Amygdala (tissue), 56 donors: ENCODE measurements at places on chromosomes 2 and 18.

- no peak for DNase-seq
Observed at GRCh38 chr2:231168460-231169139, 29.8 kb upstream of the ARMC9 start.

- DNase-seq, result no peak
Observed at GRCh38 chr2:63712748-63713147, 124.0 kb downstream of the MDH1 start.

DNA sequence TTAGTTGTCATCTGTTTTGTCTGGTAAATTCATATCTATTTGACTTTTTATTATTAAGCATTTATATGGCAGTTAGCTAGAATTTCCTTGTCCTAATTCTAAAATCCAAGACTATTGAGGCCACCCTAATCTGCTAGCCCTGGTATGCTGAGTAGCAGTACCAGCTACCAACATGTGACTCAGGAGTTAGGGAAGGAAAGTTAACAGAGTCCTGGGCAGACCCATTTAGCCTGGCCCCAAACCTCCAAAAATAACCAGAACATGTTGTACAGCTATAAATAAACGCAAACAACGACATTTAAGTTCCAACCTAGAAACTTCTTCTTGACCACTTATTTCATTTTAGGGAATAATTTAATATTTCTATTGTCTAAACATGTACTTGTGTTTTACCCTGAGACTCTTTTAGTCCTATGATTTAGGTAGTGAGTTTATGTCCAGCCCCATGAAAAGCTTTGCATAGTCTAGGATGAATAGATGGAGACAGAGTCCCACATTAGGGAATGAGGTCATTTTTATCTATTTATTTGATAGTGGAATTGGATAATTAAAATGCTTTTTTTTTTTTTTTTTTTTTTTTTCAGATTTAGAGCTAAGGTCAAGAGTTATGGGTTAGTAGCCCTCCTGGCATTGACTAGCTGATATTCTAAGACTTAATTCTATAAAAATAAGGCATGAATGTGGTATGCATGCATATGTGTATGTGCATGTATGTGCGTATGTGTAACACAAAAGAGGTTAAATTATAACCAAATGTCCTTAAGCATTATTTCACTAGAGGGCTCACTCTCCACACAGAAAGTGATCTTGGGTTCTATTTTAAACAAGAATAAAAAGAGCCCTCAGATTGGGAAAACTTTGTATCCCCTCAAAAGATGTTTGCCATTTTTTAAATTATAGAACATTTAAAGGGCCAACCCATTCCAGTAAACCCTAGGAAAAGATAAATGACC, 160.1 kb upstream of the MAPRE2 start:
- no peak for DNase-seq

DNA sequence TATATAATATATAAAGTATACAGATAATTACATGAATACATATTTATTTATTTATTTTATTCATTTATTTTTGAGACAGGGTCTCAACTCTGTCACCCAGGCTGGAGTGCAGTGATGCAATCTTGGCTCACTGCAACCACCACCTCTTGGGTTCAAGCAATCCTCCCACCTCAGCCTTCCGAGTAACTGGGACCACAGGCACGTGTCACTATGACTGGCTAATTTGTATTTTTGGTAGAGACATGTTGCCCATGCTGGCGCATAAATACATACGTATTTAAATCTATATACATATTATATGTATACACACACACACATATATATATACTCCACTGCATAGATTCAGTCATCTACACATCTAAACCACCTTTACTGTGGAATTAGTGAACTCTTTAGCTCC, 20.6 kb upstream of the NDUFV2 start:
- no peak for DNase-seq

DNA sequence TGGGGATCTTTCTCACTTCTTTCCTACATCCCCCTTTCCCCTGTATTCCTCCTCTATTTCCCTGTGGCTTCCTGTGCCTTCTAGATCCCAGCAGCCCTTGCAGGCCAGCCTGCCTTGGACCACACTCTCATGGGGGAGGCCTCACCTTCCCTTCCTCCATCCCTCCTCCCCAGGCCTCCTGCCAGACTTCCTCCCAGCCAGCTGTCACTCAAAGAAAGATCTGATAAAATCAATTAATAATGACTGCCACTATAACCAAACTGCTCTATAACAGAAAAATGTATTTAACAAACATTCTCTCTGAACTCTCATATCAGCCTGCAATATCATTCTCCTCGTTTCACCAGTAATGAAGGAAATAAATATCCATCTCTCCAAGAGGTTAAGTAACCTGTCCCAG, 144.9 kb upstream of the SIX2 start:
- DNase-seq, result no peak

- DNase-seq, result no peak
Observed at GRCh38 chr2:203972066-203972465, 35.5 kb downstream of the ICOS start.

DNA sequence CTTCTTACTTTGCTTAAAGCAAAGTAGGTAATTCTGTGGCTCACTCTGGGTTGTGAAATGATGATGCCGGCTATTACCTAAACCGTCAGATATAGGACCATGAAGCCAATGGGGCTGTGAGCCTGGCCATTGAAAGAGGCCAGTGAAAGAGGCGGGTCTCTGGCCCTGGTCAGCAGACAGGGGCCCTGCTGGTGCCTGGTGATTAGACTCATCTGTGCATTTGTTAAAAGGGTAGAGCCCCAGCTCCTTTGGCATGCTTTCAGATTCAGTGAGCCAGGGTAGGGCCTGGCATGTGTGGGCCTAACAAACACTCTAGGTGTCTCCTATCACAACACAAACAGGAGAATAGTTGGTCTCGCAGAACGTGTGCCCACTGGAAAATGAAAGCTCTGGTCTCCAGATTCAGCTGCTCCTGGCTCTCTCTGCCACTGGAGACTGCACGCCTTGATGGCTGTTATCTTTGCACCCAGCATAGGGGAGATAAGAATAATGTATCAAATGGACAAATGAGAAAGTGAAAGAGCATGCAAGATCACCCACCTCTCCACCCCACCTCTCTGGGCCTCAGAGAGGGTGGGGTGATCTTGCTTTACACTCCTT, 6.9 kb downstream of the LRRC30 start:
- no peak for DNase-seq

DNA sequence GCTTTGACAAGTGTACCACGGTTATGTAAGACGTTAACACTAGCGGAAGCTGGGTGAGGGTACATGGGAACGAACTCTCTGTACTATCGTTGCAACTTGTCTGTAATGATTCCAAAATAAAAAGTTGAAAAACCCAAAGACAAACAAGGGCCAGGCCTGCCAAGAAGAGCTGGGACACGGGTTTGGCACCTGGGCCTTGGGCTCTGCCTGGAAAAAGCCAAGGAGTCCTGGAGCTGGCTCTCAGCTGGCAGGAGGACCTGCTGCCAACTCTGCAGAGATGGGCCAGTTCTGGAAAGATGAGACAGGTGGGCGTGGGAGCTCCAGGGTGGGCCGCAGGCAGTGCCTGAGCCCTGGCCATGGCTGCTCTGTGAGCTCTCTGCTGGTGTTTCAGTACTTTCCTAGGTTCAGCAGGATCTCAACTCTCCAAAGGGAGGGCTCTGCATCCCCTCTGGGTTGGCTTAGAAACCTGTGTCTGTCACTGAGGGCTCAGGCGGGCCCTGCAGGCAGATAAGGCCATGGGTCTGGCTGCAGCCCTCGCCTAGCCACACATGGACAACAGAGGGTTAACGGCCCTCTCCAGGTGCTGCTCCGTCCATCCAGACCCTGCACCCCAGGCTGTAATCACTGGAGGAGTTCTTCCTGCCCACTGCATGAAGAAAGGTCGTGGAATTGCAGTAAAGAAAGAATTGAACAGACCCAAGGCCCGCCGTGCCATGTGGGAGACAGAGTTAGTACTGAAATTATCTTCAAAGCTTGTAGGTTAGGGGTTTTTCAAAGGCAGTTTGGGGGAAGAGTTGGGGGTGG, 89.9 kb downstream of the RHOB start:
- peak; percentile 53 for DNase-seq

GRCh38 chr2:123521854-123522253, 503.2 kb upstream of the CNTNAP5 start:
- no peak for DNase-seq

DNA sequence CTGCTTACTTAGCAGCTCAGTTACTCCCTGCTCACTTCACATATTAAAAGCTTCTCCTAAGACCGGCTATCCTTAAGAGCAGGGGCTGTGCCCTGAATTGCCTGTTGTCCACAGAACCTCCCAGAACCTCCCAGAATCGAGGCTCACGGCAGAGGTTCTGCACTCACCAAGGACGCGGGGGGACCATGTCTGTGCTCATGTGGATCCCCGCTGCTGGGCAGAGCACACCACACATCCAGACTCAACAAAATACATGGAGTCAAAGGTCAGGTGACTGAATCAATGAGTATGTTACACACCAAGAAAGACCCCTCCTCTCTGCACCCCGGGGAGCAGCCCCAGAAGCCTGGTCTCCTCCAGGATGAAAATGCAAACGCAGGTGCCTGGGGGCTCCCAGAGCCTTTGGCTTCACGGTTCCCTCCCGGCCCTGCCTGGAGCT, 149.0 kb downstream of the MBP start:
- no peak for DNase-seq

GRCh38 chr18:67359873-67360838, 156.4 kb downstream of the DSEL start:
- DNase-seq, result no peak

- no peak for DNase-seq
Observed at GRCh38 chr2:238698072-238698352, 149.9 kb upstream of the TWIST2 start.

DNA sequence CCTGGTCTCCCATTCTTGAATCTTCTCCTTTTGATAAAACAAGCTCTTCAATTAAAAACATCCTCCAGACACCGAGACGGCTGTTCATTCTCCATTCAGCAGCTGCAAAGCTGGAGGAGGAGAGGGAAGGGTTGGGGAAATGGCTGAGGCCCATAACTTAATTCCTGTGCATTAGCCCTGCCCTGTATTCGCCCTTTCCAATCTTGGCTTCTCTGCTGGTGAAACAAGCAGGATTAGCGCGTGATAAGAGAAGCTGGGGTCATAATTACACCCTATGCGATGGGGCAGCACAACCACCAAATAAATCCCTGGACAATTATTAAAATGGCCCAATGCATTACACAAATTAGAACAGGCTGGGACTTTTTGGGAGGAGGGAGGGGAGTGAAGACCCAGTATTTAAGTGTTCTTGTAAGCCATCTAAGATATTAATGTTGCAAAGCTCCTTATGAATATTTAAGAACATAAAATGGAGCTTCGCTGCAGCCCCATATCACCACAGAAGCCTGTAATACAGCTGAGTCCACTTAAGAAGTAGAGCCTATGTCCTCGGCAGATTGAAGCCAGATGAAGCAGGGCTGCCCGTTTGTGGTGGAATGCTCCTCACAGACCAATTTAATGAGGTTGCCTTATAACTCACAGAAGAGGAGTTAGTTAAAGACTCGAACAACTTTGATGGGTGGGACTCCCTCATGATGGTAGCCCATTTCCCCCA, 176.6 kb upstream of the SKOR2 start:
- DNase-seq, result no peak

DNA sequence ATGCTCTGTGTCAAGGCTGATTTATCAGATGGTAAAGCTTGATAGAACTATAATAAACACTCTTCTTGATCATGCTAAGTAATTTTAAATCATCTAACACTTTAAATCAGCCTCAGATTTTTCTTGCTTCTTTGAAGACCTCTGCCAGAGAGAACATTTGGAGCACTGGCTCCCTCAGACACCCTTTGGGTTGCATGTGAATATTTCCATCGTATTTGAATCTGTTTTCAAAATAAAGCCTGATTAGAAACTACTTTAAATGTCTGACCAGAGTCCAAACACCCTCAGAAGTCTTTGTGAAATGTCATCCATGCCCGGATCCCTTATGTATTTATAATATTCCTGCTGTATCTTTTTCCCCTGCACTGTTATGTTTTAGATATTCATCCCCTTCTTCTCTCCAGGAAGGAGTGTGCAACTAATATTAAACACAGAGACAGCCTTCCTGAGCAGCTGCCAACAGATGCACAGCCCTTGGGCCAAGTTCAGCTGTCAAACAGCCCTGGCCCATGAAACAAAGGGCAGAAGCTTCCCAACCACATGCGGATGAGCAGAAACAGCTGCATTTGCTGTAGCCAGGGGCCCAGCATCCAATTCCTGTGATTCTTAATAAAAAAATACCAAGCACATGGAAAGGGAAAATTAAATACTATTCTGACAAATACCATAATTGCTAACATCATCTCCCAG, 46.5 kb downstream of the DPP10 start:
- DNase-seq, result no peak

DNA sequence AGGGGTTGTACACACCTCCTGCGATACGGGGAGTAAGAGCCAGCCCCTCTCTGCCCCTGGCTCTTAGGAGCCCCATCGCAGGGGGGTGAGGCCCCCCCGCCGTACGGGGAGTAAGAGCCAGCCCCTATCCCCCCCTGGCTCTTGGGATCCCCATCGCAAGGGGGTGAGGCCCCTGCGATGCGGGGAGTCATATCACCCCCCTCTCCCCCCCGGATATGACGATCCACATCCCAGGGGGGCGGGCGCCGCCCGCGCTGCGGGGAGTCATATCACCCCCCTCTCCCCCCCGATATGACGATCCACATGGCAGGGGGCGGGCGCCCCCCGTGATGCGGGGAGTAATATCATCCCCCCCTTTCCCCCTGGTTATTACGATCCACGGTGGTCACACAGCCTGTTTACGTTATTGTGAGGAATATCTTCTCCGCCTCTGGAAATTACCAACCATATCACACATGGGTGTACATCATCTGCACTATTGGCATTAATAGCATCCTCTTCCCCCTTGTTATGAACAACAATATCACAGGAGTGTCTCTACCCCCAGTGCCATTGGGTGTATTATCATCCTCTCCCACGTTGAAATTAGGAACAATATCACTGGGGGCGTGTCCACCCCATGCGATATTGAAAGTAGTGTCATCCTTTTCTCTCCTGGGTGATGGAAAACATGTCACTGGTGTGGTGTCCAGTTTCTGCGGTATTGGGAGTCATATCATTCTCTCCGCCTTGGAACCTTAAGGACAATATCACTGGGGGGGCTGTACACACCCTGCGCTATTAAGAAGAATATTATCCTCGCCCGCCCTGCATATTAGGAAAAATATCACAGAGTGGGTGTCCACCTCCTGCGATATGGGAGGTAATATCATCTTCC, 24.7 kb upstream of the NAGK start:
- no peak for DNase-seq

DNA sequence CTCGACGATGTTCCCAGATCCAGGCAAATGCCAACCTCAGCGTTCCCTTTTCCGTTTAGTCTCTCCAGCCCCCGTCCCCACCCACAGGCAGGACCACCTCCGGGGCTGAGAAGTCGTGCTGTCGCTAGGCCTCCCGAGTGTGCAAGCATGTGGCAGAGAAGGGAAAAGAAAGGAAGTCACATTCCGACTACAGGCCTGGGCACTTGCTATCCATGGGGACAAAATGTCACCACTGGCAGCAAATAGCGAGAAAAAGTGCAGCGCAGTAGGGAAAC, 420 bp downstream of the PIGN start:
- no peak for DNase-seq
